GM18507 (cell line): ENCODE measurements at places on chromosomes 2 and 18.

DNA sequence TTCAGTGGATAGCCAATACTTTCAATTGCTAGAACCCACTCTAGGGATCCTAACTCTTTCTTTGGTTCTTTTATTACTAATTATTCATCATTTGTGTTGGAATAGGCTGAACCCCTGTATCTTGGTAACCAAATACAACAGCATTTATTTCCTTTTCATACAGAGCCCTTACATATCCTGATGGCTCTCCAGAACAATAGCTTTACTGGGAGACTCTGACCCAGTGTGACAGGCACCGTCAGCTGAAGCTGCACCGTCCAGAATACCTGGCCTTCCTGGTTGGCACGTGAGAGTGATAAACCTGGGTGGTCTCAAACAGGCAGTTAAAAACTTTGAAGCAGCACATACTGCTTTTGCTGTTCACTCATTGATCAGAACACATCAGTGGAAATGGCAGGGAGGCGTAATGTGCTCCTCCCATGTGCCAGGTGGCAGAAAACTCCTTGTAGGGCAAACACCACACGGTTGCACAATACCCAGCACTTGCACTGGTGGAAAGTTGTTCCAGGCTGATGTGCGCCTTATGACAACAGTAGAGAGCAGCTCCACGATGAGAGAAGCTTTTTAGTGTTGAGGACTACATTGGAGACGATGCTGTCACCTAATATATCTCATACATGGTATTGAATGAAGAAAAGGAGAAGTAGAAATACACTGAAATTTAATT is 456.2 kb downstream of the PARD3B start:
- DNase-seq: no peak

DNA sequence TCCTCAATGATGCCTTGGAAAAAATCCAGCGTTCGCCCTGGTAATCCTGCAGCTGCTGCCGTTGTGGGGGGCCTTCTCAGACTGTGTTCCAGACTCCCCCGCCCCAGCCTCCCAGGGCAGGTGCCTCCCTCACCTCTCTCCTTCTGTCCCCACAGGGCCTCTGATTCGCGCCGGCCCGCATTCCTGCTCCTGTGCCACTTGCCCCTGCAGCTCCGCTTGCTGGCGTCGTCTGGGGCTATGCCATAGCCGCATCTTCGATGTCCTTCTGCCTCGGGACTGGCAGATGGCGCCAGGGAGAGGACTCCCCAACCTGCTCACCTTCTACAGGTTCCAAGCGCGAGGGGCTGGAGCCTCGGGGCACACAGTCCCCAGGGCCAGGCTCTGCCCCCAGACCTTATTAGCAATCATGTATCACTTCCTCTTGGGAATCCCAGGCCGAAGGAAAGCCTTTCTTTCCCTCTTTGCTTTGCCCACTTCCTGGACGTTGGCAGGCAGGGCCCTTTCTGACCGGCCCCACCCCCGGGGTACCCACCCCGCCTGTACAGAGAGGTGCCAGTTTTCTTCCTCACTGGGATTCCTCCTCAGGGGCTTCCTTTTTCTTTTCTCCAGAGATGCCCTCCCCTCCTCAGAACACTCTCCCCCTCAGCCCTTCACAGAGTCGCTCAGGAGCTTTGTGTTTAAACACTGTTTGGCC is 4.4 kb downstream of the SPATA3 start:
- no peak for DNase-seq

DNA sequence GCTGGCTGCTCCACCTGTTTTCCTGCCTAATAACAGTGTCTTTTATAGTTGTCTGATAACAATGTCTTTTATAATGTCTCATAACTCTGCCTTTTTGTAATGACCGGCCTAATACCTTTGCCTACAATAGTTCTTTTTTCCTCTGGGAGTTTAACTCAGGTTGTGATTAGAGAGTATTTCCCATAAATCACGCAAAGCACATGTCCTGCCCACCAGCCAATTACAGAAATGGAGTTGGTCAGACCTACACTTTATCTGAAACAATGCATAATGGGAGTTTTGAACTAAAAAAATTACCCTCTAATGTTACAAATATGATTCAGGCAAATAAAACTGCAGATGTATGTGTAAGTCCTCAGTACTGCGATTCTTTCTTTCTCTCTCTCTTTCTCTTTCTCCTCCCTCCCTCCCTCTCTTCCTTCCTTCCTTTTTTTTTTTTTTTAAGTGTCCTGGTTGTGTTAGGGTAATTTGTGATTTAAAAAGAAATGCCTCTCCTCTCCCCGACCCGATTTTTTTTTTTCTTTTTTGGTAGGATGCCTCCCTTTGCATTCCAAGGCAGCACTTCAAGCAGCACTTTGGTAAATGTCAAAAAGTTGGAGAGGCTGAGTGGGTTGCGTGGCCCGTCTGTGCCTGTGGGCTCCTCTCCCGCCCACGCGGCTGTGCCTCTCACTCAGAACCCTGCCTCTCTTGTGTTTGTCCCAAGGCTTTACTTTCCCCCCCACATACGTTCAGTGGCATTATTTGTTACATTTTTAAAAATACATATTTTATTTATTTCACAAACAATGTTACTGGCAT is 147.3 kb downstream of the AGAP1 start:
- no peak for DNase-seq

DNA sequence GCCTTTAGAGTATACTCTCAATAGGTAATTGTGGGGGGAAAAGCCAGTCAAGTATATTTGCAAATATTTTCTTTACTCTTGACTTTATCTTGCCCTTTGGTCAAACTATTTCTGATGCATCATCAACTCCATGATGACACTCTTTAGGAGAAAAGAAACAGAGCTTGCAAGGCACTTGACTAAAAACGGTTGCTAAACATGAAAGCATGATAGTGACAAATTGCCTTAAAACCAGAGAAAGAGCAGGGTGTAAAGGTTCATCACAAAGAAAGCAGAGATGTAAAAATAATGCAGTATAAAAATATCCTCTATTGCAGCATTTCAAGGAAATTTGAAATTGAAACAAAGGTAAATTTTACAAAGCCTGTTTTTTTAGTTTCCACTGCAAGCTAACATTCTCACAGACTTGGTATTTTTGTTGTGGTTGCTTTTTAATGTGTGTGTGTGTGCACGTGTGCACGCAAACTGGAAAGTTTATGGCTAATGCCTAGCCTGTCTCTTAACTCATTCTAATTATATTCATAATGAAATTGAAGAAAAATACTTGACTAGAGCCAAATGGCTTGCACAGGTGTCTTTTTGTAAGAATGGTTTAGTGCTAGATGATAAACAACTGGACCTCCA is 503.6 kb downstream of the ARHGAP15 start:
- no peak for DNase-seq

DNA sequence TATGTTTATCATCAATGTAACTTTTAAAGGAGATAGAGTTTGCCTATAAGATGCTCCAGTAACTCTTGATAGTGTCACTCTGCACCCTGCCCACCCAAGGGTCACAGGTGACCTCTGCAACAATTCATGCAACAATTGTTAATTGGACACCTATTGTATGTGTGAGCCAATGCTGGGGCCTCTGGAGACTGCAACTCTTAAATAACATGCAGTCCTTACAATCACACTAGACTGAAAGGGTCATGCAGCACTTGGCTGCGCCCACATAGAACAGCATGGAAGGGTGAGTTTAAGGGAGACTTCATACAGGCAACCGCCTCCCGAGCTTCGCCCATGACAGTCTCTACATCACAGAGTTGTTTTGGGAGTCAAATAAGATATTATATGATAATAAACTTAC is 137.1 kb upstream of the TWIST2 start:
- DNase-seq: no peak

GRCh38 chr2:145655165-145655765 is 1135.3 kb upstream of the ZEB2 start:
- DNase-seq: no peak

GRCh38 chr2:72887032-72887739 is at the start of gene SPR:
Gene SPR, plus strand, starts transcription at chr2:72887408. Its CDS starts 25 bp downstream, at chr2:72887433.
- no peak for DNase-seq

DNA sequence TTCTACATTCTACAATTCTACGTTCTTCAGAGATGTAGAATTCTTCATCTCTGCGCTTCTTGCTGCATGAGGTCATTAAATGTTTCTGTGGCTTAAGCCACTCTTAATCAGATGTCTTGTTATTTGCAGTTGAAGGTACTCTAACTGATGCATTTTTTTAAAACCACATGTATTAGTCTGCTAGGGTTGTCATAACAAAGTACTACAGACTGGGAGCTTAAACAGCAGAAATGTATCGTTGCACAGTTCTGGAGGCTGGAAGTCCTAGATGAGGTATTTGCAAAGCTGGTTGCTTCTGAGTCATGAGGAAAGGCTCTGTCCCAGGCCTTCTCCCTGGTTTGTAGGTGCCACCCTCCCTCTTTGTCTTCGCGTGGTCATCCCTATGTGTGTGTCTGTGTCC is 176.3 kb upstream of the GLI2 start:
- no peak for DNase-seq

DNA sequence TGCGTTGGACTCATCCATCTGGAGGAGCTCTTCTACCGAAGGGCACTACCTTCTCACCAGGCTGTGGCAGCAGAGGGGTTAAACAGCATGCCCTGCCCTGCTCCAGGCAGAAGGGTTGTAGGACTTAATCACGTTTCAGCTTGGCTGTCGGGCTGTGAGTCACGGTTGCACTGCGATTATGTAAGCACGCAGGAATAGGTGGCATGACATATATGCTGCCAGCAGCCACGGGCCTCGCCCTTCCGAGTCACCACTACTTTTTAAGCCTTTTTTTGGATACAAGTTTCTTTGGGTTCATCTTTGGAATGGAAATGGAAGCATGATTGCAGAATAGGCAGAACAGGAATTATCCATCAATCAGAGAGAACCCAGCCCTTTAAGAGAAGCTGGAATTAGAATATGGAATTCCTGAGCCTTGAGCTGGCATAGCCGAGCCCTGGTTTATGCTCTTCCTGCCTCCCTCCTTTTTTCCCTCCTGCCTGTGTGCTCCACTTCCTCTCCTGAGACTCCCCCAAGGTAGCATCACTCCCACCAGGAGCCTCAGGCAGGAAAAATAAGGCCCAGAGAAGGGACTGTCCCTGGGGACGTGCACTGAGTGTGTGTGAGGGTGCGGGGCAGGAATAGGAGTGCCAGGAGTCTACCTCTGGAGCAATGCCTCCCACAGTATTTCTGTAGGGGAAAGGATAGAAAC is 86.8 kb downstream of the SEMA4F start:
- DNase-seq: no peak

GRCh38 chr2:205198140-205198525 is 484.2 kb upstream of the NRP2 start:
- no peak for DNase-seq

GRCh38 chr2:77310416-77310815 is 211.8 kb downstream of the LRRTM4 start:
- no peak for DNase-seq

DNA sequence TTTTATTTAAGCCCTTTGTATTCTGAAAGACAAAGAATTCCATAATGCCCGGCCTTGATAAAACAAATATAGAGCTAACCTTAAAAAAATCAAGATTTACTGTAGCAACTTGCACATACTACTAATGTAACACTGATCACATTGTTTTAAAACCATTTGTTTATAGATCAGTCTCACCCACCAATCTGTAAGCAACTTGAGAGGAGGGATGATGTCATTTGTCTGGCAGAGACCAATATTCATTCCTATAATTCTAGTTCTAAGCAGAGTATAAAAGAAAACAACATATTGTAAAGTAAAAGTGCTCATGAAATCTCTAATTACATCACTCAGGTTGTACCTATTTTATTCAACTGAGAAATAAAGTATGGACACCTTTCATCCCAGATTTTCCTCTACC is 380.6 kb downstream of the TGIF1 start:
- DNase-seq: no peak

DNA sequence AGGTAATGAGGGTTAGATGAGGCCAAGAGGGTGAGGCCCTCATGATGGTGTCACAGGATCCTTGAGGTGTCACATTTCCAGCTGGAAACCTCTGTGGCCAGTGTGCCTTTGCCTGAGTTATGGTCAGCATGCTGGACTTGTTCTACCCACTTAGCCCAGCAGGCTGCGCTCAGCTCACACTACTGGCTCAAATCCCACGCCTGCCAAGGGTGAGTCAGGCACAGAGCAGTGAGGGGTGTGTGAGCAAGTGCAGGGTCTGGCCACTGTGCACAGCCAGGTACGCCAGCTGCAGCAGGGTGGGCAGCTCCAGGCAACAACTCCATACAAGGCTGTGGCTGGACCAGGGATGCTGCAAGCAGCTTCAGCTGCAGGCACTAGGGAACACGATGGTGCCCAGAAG is 616.6 kb upstream of the FSHR start:
- no peak for DNase-seq

- DNase-seq: no peak
Observed at GRCh38 chr2:136410673-136411072, 292.7 kb upstream of the CXCR4 start.

DNA sequence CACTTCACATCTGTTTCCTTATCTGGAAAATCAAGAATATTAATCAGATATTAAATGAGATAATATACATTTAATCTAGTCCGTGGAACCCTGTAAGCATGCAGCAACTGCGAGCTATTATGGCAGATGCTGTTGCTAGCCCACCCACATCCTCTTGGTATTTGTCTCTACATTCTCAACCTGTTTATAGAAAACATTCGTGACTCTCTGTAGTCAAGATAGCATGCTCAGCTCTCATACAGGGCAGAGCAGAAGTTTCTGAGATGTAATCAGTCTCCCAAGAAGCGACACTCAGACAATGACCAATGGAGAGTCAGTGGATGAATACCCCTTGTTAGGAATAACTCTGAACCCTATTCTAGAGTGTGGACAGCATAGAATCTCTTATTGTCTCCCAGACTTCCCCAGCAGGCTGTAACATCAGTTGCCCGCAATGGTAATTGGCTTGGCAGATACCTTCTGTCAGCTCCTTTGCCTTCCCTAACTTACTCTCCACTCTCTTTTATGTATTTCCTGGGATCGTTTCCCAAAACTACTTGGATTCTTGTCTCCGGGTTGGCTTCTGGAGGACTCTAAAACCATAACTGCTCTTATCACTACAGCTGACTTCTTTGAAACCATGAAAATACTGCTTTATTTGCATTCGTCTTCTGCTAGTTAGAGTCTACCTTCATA is 400.7 kb upstream of the TNP1 start:
- no peak for DNase-seq

GRCh38 chr2:12083713-12084419 is 337.4 kb downstream of the LPIN1 start:
- DNase-seq: no peak

DNA sequence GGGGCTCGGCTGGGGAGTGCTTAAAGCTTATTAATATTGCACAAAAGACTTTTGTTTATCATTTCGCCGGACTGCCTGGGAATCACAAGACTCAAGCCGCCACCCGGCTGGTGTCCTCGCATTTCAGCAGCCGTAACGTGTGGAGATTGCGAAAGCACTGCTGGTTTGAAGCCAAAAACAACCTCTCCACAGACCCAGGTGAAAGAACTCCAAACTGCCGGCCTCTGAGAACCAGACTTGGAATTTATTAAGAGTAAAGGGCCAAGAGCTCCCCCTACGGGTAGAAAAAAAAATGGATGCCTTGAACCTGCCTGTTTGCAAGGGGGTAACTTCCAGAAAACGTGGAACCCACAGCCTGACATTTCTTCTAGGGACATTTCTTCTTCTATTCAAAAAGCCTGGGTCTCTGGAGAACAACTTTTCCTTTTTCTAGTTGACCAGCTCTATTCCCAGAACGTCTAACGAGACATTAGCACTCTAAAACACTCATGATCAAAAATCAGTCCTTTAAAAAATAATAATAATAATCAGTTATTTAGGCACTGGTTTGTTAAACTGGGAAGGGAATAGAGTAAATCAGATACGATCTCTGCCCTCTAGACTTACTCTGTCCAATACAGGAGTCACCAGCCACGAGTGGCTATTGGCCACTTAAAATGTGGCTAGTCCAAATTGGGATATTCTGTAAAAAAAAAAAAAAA is 216.3 kb downstream of the C1D start:
- no peak for DNase-seq

- DNase-seq: no peak
Observed at GRCh38 chr2:119879502-119879901, 119.8 kb downstream of the PTPN4 start.

GRCh38 chr2:21396252-21396651 is 272.5 kb downstream of the TDRD15 start:
- no peak for DNase-seq
